ENCODE measurements at places on chromosomes 4 and X. TPM values are rescaled to one million over a fixed set of nuclear protein-coding genes. Genes with fewer than 3 reads are reported as not detected.

PNMA6F gene
- total RNA-seq: not detected

DUSP21 gene
- total RNA-seq: not detected

CFAP99 gene
- not detected for total RNA-seq

CT55 gene
- total RNA-seq: not detected

HHIP gene
- 0.39 TPM for total RNA-seq

ACSL4 gene
- total RNA-seq: 29.1 TPM

ODAPH gene
- total RNA-seq: 0.36 TPM

ERAS gene
- total RNA-seq: not detected

HSFX4 gene
- total RNA-seq: not detected

CFI gene
- not detected for total RNA-seq

GRCh38 chr4:107705742-107706556, 14.1 kb downstream of the PAPSS1 start:
- H3K36me3 ChIP-seq: no peaks in the 10 kb centered on the region
- no peak overlapping the region for H3K27ac ChIP-seq
- no peaks in the 10 kb centered on the region for H3K27me3 ChIP-seq
- no peak overlapping the region for H3K4me3 ChIP-seq
- no peaks in the 10 kb centered on the region for H3K4me1 ChIP-seq

GRCh38 chr4:182337366-182337765, 94.2 kb downstream of the TENM3 start:
- H3K27me3 ChIP-seq: no peaks in the 10 kb centered on the region
- H3K27ac ChIP-seq: no peak overlapping the region
- no peaks in the 10 kb centered on the region for H3K36me3 ChIP-seq
- DNase-seq: no peak

DNA sequence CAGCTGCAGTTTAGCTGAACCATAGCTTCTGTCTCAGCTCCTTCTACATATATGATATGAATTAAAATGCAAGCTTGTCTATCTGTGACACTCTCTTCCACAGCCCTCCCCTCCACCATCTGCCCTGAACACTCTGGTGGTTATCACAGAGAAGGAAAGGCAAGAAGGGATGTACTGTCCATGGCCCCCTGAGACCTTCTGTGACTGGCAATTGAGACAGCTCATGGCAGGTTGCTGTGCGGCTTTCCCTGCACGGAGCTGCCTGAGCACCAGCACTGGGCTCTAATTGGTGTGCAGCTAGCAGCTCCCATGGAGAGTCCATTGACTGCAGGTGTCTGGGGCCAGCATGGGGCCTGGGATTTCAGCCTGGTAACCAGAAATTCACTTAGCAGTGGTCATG, 109.8 kb upstream of the ANXA3 start:
- no peak for DNase-seq
- H3K27ac ChIP-seq: no peak overlapping the region
- H3K27me3 ChIP-seq: no peaks in the 10 kb centered on the region
- H3K4me1 ChIP-seq: no peaks in the 10 kb centered on the region
- no peaks in the 10 kb centered on the region for H3K36me3 ChIP-seq
- H3K4me3 ChIP-seq: no peak overlapping the region

DNA sequence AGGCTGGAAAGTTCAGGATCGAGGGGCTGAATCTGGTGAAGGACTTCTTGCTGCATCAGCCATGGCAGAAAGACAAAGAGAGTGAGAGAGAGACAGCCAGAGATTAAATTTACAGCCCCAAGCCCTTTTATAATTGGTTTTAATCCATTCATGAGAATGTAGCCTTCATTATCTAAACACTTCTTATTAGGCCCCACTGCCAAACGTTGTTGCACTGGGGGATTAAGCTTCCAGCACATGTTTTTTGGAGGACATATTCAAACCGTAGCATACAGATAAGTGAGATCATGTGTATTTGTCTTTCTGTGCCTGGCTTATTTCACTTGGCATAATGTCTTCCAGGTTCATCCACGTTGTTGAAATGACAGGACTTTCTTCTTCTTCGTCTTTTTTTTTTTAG, 524.7 kb downstream of the SPRY1 start:
- DNase-seq: no peak
- no peaks in the 10 kb centered on the region for H3K4me1 ChIP-seq
- no peaks in the 10 kb centered on the region for H3K36me3 ChIP-seq
- H3K27me3 ChIP-seq: no peaks in the 10 kb centered on the region
- H3K27ac ChIP-seq: no peak overlapping the region

GRCh38 chr4:177441061-177441802, 1.0 kb downstream of the AGA start:
- peak overlapping the region; percentile 81 for H3K27ac ChIP-seq
- peaks cover 20% of the 10 kb centered on the region for H3K36me3 ChIP-seq
- peaks cover 17% of the 10 kb centered on the region for H3K4me1 ChIP-seq
- DNase-seq: peak; percentile 47
- H3K27me3 ChIP-seq: no peaks in the 10 kb centered on the region
- H3K4me3 ChIP-seq: peak overlapping the region; percentile 65

DNA sequence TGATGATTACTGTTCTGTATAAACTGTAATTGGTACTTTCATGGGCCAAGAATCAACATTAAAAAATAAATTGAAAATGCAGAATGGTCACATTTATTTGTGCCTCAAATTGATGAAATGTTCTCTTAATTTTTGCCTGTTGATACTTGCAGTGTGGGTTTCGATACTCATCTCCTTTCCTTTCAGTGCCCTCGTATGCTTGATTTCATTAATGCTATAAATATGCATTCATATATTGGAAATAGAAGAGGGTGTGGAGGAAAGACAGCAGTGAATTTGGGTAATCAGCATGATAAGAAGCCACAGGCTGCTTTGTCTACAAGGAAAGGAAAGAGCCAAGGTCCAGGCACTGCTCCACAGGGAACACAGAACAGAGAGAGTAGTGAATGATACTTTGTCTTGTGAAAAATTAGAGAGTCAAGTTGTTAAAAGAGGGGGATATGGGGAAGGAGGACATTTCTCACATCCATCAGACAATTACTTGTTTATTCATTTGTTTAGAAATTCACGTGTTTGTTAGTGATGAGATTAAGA, 1.0 kb upstream of the DDX60 start:
- no peak overlapping the region for H3K4me3 ChIP-seq
- DNase-seq: no peak
- H3K27ac ChIP-seq: no peak overlapping the region

- H3K36me3 ChIP-seq: no peaks in the 10 kb centered on the region
- H3K27ac ChIP-seq: no peak overlapping the region
- H3K4me3 ChIP-seq: no peak overlapping the region
- H3K27me3 ChIP-seq: no peaks in the 10 kb centered on the region
These were observed 21.4 kb upstream of the PJA1 start for GRCh38 chrX:69186651-69187050.

DNA sequence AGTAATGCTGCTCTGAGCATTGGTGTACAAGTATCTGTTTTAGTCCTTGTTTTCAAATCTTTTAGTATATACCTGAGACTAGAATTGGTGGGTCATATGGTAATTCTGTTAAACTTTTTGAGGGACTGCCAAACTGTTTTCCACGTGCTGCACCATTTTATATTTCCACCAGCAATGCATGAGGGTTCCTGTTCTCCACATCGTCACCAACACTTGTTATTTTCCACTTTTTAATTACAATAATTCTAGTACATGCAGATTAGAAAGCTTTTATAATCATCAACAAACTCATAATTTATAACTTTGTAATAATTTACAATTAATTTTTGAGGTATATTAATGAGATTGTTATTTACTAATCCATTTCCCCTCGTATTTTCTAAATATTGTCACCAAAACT, 79.4 kb downstream of the CEP135 start:
- no peak for DNase-seq
- no peak overlapping the region for H3K27ac ChIP-seq
- no peaks in the 10 kb centered on the region for H3K27me3 ChIP-seq

DNA sequence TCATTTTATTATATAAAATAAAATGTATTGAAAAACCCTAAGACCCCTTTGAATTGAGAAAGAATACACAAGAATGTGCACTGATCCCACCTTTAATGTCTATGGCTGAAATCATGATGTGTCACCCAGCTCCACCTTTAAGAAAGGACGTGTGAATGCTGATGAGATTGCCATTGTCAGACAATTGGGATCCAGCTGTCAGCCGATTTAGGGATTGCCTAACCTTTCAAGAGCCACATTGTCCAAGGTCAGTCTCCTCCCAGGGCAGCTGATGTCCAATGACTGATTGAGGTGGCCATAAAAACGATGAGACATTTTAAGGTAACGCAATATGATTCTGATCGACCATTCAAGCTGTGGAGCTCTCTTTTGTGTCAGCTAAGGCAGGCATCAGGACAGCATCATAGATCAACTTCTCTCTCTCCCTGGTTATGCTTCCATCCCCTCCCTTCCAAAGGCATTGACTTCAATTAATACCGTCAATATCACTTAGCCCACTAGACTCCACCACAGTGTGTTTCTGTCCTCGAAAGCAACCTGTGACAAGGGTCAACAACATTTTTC, 1676.4 kb downstream of the PCDH7 start:
- no peaks in the 10 kb centered on the region for H3K27me3 ChIP-seq
- H3K4me3 ChIP-seq: no peak overlapping the region
- no peaks in the 10 kb centered on the region for H3K4me1 ChIP-seq
- DNase-seq: no peak
- H3K36me3 ChIP-seq: no peaks in the 10 kb centered on the region
- no peak overlapping the region for H3K27ac ChIP-seq

DNA sequence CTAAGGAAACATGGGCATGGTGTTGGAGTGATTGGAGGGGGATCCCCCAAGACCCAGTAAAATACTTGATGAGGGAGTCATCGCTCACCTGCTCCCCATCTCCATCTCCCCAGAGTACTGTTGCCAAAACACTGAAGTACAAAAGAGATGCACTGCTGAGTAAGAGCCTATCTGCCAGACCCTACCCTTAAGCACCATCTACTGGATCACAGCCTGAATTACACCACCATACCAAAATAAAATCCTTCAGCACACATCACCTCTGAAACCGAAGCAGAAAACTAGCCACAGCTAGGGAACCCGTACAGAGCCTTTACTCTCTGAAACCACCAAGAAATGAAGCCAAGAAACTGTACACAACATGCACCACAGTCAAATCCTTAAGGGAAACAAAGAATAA, 466.3 kb upstream of the ACTRT1 start:
- H3K4me3 ChIP-seq: no peak overlapping the region
- H3K36me3 ChIP-seq: no peaks in the 10 kb centered on the region
- no peak for DNase-seq
- no peaks in the 10 kb centered on the region for H3K27me3 ChIP-seq
- no peaks in the 10 kb centered on the region for H3K4me1 ChIP-seq
- H3K27ac ChIP-seq: no peak overlapping the region

DNA sequence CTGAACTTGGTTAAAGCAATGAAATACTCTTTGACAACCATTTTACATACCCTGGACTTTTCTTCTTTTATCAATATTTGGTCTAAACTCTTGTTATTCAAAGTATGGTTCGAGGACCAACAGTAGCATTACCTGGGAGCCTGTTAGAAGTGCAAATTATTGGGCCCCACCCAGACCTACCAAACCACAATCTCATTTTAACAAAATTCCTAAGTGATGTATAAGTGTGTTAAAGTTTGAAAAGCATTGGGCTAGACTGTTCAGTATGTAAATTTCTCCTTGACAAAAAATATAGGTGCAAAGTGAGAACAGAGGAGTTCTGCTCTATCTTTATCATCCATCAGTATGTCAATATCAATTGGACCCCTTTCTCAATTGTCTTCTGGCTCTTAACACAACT, 67.1 kb downstream of the PGRMC1 start:
- H3K27ac ChIP-seq: no peak overlapping the region
- no peaks in the 10 kb centered on the region for H3K4me1 ChIP-seq
- no peaks in the 10 kb centered on the region for H3K27me3 ChIP-seq
- DNase-seq: no peak
- H3K36me3 ChIP-seq: no peaks in the 10 kb centered on the region

GRCh38 chrX:38117485-38117884, 103.2 kb downstream of the SRPX start:
- H3K4me1 ChIP-seq: no peaks in the 10 kb centered on the region
- DNase-seq: no peak
- H3K36me3 ChIP-seq: no peaks in the 10 kb centered on the region
- no peak overlapping the region for H3K27ac ChIP-seq
- no peaks in the 10 kb centered on the region for H3K27me3 ChIP-seq

DNA sequence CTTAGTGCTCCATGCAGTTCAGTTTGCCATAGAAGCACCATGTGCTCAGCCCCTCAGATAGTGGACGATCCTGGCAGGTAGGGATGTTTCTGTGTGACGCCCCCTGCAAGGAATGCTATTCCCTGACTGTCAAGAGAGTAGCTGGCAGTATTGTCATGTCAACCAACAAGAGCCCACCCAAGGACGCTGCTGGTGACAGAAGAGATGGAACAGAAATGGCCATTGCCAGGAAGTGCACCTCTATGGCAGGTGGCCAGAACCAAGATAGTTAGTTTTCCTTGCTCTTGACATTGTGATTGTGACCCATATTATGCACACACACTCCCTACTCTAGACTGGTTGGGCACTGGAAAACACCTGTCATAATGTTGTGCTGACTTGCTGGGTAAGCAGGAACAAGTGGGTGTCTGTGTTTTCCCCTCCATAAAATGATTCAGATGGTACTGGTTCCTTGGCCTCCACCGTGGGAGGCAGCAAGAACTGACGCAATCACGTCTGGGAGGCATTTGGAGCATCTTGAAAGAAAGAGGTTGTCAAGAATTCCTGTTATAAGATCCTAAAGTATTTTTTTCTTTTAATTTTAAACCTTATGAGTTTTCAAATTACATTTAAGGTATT, 507.9 kb downstream of the MID1IP1 start:
- H3K27ac ChIP-seq: no peak overlapping the region
- H3K4me1 ChIP-seq: peaks cover 37% of the 10 kb centered on the region
- no peaks in the 10 kb centered on the region for H3K27me3 ChIP-seq
- no peak overlapping the region for H3K4me3 ChIP-seq
- H3K36me3 ChIP-seq: no peaks in the 10 kb centered on the region

DNA sequence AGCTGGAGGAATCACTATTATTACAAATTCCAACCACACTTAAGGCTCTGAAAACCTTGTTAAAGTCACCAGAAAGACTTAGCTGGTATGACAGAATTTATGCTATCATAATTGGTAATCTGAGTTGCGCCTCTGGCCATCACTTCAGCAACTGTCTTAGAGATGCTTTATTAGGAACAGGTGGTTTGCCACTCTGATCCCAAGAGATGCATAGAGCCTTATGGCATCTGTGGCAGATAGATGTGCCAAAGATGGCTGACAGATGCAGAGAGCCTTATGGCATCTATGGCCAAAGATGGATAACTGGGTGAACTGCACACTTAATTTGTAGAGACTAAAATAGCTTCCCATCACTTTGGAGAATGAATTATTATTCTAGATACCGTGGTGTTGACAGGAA, 32.3 kb upstream of the PLAC8 start:
- no peak overlapping the region for H3K4me3 ChIP-seq
- no peak for DNase-seq
- no peaks in the 10 kb centered on the region for H3K36me3 ChIP-seq
- no peak overlapping the region for H3K27ac ChIP-seq

DNA sequence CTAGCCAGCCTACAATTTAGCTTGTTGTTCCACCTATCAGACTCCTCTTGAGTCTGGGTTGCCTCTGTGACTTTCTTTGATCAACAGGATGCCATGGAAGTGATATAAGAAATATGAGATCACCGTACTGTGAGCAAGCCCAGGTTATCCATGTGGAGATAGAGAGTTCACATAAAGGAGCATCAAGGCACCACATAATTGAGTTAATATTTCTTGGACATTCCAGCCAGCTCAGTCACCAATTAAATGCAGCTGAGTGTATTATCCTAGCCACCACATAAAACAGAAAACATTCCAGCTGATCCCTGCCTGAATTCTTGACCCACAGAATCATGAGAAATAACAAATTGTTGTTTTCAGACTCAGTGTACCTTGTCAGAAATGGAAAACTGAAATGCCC, 253.6 kb downstream of the PPP1R2C start:
- no peak overlapping the region for H3K27ac ChIP-seq
- no peaks in the 10 kb centered on the region for H3K36me3 ChIP-seq
- no peak overlapping the region for H3K4me3 ChIP-seq
- H3K27me3 ChIP-seq: no peaks in the 10 kb centered on the region
